ENCODE measurements at places on chromosomes 4 and X. TPM values are rescaled to one million over a fixed set of nuclear protein-coding genes. Genes with fewer than 3 reads are reported as not detected.

DNA sequence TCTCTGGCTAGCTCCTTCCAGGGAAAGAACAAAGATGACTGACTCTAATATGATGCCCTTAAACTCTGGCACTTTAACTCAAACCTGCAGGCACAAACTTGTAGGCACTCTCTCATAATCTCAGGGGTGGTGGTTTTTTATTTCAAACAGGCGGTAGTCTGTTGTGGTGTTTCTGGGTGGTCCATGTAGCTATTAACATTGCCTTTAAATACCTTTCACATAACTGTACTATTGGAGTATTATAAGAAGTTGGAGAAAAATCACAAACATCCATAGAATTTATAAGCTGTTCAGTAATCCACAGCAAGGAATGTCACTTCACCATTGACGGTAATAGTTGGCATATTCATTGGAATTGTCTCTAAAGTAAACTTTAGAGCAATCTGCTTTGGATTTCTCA lies 204.2 kb upstream of the PDE5A start:
- no peak for DNase-seq

DNA sequence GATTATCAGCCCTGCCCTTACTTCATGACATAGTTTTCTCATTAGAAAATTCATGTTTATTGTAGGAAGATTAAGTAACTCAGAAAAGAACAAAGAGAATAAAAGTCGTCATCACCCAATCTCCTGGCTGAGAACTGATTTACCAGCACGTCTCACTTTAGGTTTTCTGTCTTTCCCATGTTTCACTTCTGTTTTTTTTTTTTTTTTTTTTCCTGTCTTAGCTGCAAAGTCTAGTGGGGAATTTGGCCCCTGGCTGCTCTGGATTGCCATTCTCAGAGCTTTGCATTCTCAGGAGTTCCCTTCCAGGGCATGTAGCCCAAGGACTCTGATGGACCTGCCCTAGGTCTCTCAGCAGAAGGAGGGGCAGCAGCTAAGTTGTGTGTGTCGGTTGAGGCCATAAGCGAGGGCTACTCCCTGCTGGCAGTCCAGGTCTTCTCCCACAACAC lies 57.8 kb downstream of the TMEM131L start:
- DNase-seq = no peak

DNA sequence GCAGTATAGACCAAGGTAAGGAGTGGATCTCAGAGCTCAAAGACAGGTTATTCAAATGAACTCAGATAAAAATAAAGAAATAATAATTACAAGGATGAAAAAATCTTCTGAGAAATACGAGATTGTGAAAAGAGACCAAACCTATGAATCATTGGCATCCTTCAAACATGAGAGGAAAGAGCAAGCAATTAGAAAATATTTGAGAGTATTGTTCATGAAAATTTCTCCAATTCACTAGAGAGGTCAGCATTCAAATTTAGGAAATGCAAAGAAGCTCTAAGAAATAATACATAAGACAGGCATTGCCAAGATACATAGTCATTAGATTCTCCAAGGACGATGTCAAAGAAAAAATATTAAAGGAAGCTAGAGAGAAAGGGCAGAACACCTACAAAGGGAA lies 93.5 kb upstream of the GALNTL6 start:
- DNase-seq = no peak

The LRP2BP gene
- 0.21 TPM for total RNA-seq

The NWD2 gene
- not detected for total RNA-seq

The PTPN13 gene
- total RNA-seq = 33.0 TPM

DNA sequence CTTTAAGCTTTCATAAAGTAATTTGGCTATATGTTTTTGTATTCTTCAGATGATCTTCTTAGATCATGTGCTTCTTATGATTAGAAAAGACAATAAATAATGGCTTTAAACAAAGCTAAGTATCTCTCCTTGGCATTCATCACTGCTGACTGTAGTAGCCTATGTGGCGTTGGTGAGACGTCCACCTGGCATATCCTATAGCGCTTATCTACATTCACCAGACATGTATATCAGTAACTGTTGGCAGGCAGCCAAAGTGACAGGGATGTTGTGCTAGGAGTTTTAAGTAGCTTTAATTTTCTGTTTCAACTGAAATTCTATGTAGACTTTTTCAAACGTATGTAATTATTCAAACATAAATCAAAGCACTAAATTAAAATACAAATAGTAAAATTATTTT lies 276.4 kb downstream of the IL15 start:
- no peak for DNase-seq

DNA sequence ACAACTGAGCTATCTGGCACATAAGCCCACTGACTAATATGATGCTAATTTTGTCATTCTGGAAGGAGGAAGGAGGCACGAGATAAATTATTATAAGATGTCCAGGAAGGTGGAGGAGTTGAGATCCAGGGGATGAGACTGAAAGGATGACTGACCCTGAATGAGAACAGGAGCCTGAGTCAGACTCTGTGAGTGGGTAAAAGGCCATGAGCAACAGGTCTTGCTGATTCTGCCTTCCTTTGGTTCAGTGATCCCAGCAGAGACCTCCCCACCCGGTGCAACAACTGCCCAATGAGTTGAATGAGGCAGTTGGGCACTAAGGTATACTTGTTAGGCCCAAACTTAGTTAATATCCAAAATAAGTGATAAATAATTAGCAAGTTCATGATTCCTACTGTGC lies 238.1 kb upstream of the GPC4 start:
- DNase-seq = no peak

- no peak for DNase-seq
These were observed 452.3 kb downstream of the ZIC3 start for GRCh38 chrX:138018145-138018799.

- no peak for DNase-seq
These were observed 2.9 kb downstream of the ASMTL start for GRCh38 chrX:1449823-1450149.

GRCh38 chr4:17636696-17637622 lies 22.5 kb downstream of the MED28 start:
- DNase-seq = peak; percentile 94

DNA sequence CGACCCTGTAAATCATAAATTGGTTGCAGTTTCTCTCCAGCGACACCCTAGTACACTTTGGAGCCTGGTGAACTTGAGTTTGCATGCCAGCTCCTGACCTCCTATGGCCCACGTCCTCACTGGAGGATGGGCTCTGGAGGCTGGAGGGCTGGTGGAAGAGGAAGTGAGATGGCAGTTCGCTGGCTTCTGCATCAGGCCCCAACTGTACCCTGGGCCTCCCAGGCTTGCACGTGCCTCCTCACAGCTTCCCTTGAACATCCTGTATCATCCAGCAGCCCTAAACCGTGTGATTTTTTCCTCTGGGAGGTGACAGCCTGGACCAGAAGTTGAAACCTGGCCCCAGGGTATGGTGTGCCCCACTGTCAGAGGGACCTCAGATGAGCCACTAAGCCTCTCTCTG lies 78.5 kb downstream of the HTRA3 start:
- no peak for DNase-seq

DNA sequence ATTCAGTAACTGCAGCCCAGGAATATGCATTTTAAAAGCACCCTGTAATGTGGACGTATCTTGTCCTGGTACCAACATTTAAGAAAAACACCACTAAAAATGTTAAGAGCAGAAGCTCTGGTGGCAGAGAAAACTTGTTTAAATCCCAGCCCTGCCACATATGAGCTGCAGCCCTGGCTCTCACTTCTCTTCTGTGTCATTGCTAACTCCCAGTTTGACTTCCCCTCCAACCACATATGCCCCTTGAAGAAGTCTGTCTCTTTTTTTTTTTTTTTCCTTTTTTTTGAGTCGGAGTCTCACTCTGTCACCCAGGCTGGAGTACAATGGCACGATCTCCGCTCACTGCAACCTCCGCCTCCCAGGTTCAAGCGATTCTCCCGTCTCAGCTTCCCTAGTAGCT lies 14.8 kb downstream of the LHFPL1 start:
- DNase-seq = no peak

- DNase-seq = no peak
These were observed 46.9 kb upstream of the SMARCAD1 start for GRCh38 chr4:94160774-94161173.

DNA sequence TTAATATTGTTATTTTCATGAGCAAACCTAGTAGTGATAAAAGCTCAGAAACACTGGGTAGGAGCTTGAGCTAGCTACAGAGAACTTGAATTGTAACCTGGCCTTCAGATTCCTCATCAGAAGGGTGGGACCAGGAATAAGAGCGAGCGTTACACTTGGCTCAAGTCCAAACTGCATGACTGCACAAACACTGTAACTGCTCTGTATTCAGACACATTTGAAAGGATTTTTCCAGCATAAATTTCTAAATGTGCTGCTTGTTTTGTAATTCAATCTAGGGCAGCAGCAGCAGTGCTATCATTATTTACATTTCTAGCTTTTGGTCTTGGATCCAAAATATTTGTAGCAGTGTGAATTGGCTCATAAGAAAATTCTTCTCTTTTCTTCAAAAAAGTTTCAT lies 133.0 kb upstream of the TMLHE start:
- no peak for DNase-seq

- DNase-seq = no peak
These were observed 35.7 kb downstream of the PIGG start for GRCh38 chr4:534576-535151.

The POF1B gene
- not detected for total RNA-seq

DNA sequence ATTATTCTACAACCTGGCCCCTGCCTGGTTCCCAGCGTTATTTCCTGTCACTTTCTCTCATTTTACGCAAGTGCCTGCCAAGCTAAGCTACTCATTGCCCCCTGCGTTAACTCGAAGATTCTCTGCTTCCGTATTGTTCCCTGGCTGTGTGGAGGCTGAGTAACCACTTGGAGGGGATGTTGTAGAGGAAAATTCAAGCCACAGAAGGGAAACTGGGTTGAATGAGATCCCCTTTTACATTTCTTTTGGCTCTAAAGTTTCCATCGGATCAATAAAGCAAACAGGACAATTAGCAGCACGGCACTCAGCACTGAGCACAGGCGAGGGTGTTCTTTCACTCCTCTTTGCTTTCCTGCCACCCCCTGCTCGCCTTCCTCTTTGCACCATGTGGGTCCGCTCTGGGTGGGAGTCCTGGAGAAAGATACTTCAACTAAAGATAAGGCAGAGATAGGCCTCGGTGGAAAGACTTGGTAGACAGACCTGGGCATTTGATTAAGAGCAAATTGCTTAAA lies 4.2 kb upstream of the TMSB4X start:
- DNase-seq = peak; percentile 80

The KLHL4 gene
- 49.3 TPM for total RNA-seq

DNA sequence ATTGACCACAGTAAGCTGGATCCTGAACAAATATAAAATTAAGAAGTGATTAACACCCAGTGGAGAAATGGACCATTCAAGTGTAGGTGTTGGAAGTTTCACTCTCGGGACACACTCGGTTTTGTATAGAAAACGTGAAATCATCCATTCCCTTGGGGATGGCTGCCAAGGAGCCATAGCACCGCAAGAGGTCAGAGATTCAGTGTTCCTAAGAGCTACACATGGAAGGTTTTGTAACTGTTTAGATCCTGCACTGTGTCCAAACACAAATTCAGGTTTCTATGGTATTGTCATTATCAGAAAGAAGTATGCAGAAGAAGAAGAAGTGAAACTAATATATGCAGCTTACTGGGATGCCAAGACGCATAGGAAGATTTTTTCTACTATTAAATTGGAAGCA lies 281.0 kb downstream of the LDB2 start:
- DNase-seq = no peak

The TTC29 gene
- total RNA-seq = not detected

- DNase-seq = no peak
These were observed 50.1 kb upstream of the GLRB start for GRCh38 chr4:157025898-157026297.

The TMSB15C gene
- total RNA-seq = 3.5 TPM

The CSAG1 gene
- total RNA-seq = not detected

GRCh38 chr4:123661080-123661737 lies 264.6 kb downstream of the SPRY1 start:
- no peak for DNase-seq

DNA sequence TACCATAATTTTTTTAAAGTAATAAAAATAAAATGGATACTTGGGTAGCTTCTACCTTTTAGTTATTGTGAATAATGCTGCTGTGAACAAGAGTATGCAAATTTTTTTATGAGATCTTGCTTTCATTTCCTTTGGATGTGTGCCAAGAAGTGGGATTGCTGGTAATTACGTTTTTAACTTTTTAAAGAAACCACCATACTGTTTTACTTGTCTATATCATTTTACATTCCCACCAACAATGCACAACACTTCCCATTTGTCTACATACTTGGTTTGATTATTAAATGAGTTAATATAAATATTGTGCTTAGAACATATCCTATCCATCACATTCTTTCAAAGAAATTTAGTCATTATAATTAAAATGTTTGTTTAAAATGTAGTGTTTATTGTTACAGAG lies 3.9 kb upstream of the SULT1B1 start:
- no peak for DNase-seq

- DNase-seq = no peak
These were observed 132.4 kb downstream of the GLRA3 start for GRCh38 chr4:174696657-174697056.

DNA sequence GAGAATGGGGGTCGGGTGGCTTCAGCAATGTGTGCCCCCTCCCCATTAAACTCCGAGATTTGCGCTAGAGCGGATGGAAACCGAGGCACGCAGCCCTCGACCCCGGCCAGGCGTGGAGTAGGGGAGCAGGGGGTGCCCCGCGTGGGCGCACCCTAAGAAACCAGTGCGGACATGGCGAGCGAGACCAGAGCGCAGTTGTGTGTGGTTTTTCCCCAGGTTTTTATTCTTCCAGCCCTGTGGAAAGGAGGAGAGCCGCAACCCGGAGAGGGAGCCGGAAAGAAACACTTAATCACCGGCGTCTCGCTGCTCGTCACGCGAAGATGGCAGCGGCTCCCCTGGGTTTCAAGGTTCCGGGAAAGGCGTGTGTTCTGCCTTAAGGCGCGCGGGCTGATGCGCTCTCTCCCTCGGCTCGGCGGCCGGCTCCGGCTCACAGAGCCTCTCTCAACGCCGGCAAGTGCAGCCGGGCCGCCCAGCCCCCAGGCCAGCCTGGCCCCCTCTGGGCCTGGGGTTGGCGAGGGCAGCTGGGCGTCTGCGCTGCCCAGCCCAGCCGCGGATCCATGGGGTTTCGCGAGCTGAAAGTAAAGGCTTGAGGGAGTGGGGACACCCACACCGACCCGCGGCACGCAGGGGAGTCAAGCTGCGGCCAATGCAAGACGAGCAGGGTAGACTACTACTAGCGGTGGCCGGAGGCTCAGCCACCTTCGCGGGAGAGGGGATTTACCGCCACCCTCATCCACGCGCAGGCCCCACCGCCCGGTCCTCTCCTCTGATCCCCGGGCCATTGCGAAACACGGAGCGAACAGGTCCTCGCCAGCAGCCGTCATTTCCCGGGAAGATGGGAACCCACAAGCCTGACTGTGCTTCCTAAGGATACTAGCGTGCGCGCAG lies 74.0 kb upstream of the BCOR start:
- peak; percentile 80 for DNase-seq

All from H7 (cell line).